Brain microvascular endothelial cell (primary cell): ENCODE measurements at places on chromosomes 13 and 19.

DNA sequence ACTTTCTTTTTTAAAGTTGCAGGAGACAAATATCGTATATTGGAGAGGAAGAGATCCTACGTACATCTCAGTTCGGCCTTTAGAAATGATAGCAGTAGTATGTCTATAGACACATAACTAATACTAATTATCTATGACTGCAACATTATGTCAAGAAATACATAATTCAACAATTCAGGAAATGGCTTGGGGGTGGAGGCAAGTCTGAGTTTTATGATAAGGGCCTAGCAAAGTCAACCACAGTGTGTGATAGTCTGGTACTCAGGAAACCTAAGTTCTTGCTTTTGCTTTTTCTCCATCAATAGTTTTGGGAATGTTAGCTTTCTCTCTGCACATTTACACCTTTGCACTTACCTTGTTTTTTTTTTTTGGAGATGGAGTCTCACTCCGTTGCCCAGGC is 27.5 kb upstream of the OBI1 start:
- DNase-seq, result no peak

DNA sequence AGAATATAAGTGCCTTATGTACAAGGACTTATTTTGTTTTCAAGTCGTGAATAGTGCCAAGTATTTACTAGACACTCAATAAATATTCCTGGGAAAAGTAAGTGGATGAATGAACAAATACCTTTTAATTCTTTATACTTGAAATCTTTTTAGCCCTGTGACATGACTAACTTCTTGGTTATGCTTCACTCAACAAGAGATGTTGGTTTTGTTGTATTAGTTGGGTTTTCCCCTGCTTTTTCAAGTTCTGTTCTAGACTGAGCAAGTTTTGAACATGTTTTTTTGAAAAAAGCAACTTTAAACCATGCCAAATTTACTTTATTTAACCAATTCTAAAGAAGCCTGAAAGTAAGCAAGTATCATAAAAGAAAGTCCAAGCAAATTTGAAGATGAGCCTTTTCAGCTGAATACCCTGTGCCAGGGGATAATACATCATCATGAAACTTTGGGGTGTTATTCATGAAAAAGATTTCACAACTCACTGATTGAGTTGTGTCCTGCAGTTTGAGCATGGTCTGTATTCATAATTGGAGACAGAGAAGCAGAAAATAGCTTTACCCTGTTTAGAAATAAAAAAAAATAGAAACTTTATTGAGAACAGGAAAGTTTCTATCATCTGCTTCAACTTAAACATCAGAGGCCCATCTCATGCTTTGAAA is 11.1 kb downstream of the LMO7 start:
- no peak for DNase-seq

GRCh38 chr13:105764486-105764885 is 771.0 kb downstream of the EFNB2 start:
- DNase-seq, result no peak

DNA sequence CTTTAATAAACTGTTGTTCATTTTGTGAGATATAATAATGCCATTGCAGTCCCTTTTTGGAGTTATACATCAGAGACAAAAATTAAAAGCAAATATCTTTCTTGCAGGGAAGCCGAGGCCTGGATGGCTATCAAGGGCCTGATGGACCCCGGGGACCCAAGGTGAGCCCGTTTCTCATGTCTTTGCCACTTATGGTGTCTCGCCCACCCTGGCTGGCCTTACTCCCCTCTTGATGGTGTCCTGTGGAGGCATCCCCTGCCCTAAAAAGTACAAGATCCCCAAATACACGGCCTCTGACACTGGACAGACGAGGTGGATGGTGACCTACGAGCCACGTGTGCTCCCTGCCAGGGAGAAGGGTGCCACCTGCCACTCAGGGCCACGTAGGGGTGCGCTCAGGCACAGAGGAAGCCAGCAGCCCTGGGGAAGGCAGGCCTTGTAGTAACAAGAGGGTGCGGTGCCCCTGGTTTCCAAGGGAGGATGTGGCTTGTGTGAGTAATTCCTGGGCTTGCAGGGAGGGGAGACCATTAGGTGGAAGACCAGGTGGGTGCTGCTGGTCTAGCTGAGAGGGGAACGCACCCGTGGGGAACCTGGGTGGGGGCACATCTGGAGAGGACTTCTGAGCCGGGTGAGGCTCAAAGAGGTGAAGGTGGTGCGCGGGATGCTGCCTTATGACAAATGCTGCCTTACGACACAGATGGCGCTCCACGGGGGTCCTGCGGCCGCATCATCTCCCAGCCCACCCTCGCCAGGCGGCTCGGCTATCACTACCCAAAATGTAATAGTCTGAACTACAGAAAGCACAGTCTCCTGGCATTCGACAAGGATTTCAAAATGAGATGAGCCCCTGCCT is 115.6 kb downstream of the RAB20 start:
- DNase-seq, result no peak

DNA sequence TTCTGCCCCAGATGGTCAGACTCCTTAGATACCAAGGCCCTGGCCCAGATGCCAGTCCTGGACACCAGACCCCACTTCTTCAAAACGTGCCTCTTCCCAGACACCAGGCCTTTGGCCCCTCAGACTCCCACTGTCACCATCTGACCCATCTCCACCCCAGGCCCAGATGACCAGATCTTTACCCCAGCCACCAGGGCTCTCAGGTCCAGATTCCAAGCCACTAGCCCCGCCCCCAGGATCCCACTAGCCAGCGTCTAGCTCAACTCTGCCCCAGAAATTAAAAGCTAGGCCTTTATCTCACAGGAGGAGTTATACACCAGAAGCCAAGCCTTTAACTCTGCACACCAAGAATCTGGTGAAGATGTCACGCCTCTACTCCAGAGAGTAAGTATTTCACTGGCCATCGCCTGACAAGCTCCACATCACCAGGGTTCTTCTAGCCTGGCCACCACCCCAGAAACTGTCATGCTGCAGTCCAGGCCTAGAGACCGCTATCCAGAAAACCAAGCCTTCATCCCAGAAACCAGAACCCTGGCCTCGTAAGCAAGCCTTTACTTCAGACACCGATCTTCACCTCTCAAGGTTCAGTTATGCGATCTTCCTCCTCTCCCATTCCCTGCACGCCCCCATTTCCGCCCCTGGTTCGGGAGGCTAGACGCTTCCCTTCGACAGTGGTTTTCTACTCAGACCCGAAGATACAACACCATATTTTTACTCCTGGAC is 595 bp downstream of the XAB2 start:
- DNase-seq, result no peak

GRCh38 chr13:99972190-99972731 is 694 bp upstream of the ZIC5 start:
- no peak for DNase-seq

DNA sequence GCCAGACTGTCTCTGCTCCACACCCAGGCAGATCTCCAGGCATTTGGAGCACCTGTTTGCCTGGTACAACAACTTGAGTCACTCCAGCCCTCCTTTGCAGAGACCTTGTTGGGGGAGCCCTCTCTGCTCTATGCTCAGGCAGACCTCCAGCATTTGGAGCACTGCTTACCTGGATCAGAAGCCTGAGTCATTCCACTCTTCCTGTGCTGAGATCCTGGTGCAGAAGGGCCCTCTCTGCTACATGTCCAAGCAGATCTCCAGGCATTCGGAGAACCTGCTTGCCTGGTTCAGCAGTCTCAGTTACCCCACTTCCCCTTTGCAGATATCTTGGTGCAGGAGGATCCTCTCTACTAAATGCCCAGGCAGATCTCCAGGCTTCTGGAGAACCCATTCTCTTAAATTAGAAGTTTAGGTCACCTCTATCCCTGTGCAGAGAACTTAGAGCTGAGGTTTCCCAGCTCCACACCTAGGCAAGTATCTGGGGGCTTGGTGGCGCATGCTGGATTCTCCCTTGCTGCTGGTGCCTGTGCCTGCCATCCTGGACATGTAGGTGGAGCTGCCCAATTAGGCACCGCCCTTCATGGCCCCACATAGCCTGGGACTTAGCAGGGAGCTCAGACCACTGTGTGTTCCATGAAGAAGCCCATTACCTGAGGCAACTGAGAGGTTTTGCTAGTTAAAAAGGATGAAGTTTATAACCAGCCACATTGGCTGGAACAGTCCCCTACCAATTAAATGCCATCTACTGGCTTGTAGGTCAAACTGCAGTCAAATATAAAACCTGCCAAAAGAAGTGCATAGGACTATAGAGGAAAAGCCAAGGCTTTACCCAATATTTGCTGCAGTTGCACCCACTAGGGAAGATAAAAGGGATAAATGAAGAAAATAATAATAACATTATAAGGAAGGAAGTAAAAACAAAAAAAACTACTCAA is 97.6 kb upstream of the SLITRK6 start:
- no peak for DNase-seq
